Psoas muscle (tissue), 8 donors: ENCODE measurements at places on chromosomes 7 and 10. TPM values are rescaled to one million over a fixed set of nuclear protein-coding genes. Genes with fewer than 3 reads are reported as not detected.

The CHAT gene
- not detected for polyA plus RNA-seq

The ASIC3 gene
- polyA plus RNA-seq: 1.8 TPM

The AKR1C1 gene
- 1,974 TPM for polyA plus RNA-seq

GRCh38 chr7:85583131-85583953 is 396.5 kb upstream of the SEMA3D start:
- no peaks in the 10 kb centered on the region for H3K4me1 ChIP-seq
- no peak overlapping the region for H3K27ac ChIP-seq
- H3K4me3 ChIP-seq: no peak overlapping the region
- H3K27me3 ChIP-seq: no peaks in the 10 kb centered on the region
- no peaks in the 10 kb centered on the region for H3K36me3 ChIP-seq
- DNase-seq: no peak

GRCh38 chr10:51485668-51486067 is 213.7 kb downstream of the CSTF2T start:
- DNase-seq: no peak
- no peaks in the 10 kb centered on the region for H3K27me3 ChIP-seq

GRCh38 chr7:104950754-104951153 is 63.3 kb upstream of the KMT2E start:
- H3K4me3 ChIP-seq: no peak overlapping the region
- no peaks in the 10 kb centered on the region for H3K27me3 ChIP-seq
- H3K27ac ChIP-seq: peak overlapping the region; percentile 3

- H3K27ac ChIP-seq: no peak overlapping the region
- H3K27me3 ChIP-seq: no peaks in the 10 kb centered on the region
- H3K36me3 ChIP-seq: no peaks in the 10 kb centered on the region
Observed at GRCh38 chr7:135801045-135801693, 52.6 kb upstream of the FAM180A start.

- no peak for DNase-seq
- H3K36me3 ChIP-seq: no peaks in the 10 kb centered on the region
- H3K4me1 ChIP-seq: no peaks in the 10 kb centered on the region
- H3K27me3 ChIP-seq: peaks cover 3% of the 10 kb centered on the region
- no peak overlapping the region for H3K27ac ChIP-seq
- no peak overlapping the region for H3K4me3 ChIP-seq
Observed at GRCh38 chr10:128901236-128901635, 565.8 kb upstream of the MGMT start.

GRCh38 chr7:28024786-28025334 is 155.7 kb downstream of the JAZF1 start:
- no peak overlapping the region for H3K4me3 ChIP-seq
- peaks cover 17% of the 10 kb centered on the region for H3K4me1 ChIP-seq
- H3K36me3 ChIP-seq: no peaks in the 10 kb centered on the region

DNA sequence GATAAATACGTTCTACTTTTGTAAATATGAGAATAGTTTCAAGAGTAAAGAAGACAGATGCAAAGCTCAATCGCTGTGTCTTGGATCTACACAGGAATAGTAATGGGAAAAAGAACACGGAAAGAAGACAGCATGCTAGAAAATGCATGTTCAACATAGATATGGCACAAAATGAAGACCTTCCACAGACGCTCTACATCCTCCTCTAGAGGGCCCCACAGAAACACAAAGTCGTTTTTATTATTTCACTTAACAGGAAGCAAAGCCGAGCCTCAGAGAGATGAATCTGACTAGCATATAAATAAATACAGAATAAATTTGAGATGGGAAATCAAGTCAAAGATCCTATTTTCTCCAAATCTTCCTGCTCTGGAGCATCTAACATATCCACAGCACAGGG is 292.6 kb downstream of the PARD3 start:
- H3K36me3 ChIP-seq: no peaks in the 10 kb centered on the region
- no peak for DNase-seq
- H3K4me3 ChIP-seq: no peak overlapping the region
- peaks cover 14% of the 10 kb centered on the region for H3K4me1 ChIP-seq
- no peaks in the 10 kb centered on the region for H3K27me3 ChIP-seq
- H3K27ac ChIP-seq: no peak overlapping the region

GRCh38 chr10:103720328-103720963 is 134.9 kb downstream of the SH3PXD2A start:
- peaks cover 14% of the 10 kb centered on the region for H3K36me3 ChIP-seq
- no peaks in the 10 kb centered on the region for H3K4me1 ChIP-seq

DNA sequence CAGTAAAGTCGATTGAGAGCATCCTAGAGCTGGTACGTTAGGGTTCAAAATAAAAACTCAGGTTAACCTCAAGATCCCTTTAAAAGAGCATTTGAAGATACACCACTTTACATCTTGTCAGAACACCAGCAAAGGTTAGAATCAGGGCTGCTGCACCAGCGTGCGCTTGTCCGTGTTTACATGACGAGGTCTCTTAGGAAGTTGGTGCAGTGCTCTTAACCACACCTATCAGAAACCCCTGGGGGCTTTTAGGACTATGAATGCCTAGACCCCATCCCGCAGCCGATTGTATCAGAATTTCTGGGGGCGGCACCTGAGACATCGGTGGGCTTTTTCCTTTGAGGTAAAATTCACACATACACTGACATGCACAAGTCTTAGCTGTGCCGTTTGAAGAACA is 97.6 kb downstream of the ZMYND11 start:
- no peak overlapping the region for H3K4me3 ChIP-seq
- no peak overlapping the region for H3K27ac ChIP-seq
- no peak for DNase-seq
- no peaks in the 10 kb centered on the region for H3K4me1 ChIP-seq

GRCh38 chr10:65675236-65675635 is 1250.6 kb upstream of the LRRTM3 start:
- H3K27ac ChIP-seq: no peak overlapping the region
- no peaks in the 10 kb centered on the region for H3K27me3 ChIP-seq

- H3K4me1 ChIP-seq: no peaks in the 10 kb centered on the region
- H3K27me3 ChIP-seq: no peaks in the 10 kb centered on the region
- H3K4me3 ChIP-seq: no peak overlapping the region
- no peaks in the 10 kb centered on the region for H3K36me3 ChIP-seq
Observed at GRCh38 chr7:25361863-25362262, 133.6 kb upstream of the NPVF start.

GRCh38 chr10:30749385-30749784 is 119.8 kb upstream of the LYZL2 start:
- H3K27ac ChIP-seq: no peak overlapping the region
- no peaks in the 10 kb centered on the region for H3K27me3 ChIP-seq
- no peak for DNase-seq
- H3K4me3 ChIP-seq: no peak overlapping the region

GRCh38 chr10:119221666-119222065 is 14.3 kb downstream of the GRK5 start:
- H3K27me3 ChIP-seq: no peaks in the 10 kb centered on the region
- DNase-seq: no peak
- no peaks in the 10 kb centered on the region for H3K4me1 ChIP-seq
- peak overlapping the region; percentile 53 for H3K27ac ChIP-seq
- no peaks in the 10 kb centered on the region for H3K36me3 ChIP-seq

DNA sequence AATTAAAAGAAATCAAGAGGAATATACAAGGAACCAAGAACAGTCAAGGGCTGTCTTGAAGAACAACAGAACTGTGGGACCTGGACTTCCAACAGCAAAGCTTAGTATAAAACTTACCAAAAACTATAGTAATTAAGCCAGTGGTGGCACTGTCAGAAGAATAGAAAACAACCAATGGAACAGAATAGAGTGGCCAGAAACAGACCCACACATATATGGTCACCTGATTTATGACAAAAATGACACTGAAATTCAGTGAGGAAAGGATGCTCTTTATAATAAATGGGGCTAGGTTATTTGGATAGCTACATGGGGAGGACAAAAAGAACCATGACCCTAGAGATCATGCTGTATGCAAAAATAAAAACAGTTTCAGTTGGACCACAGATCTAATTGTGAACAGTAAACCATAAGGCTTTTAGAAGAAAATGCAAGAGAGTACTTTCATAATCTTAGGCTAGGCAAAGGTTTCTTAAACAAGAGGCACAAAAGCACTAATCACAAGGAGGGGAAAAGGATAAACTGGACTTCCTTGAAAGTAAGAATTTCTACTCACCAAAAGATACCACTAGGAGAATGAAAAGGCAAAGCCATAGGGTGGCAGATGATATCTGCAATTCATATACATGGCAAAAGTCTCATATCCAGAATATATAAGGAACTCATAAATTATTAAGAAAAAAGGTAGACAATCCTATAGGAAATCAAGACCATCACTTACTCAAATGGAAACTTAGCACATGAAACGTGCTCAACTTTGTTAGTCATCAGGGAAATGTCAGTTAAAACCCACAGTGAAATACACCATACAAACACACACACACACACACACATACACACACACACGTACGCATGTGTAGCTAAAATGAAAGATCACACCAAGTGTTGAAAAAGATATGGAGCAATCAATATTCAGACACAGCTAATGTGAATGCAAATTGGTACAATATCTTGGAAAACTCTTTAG is 20.8 kb downstream of the HYCC1 start:
- no peaks in the 10 kb centered on the region for H3K27me3 ChIP-seq
- DNase-seq: no peak
- H3K36me3 ChIP-seq: peaks cover 6% of the 10 kb centered on the region
- H3K4me1 ChIP-seq: peaks cover 9% of the 10 kb centered on the region

GRCh38 chr10:4107285-4107851 is 322.4 kb upstream of the KLF6 start:
- H3K36me3 ChIP-seq: no peaks in the 10 kb centered on the region
- no peaks in the 10 kb centered on the region for H3K27me3 ChIP-seq
- H3K27ac ChIP-seq: no peak overlapping the region
- H3K4me1 ChIP-seq: no peaks in the 10 kb centered on the region
- no peak for DNase-seq
